ENCODE measurements at places on chromosomes 4 and X.

DNA sequence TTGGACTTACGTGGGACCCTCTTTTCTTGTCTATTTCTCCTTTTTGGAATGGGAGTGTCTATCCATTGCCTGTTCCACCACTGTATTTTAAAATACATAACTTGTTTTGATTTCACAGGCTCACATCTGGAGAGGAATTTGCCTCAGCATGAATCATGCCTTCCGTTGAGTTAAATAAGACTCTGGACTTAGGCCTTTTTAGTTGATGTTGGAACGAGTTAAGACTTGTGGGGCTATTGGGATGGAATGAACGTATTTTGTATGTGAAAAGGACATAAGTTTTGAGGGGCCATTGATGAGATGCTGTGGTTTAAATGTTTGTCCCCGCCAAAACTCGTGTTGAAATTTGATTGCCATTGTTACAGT, 66.2 kb downstream of the BEX3 start:
- DNase-seq: no peak

DNA sequence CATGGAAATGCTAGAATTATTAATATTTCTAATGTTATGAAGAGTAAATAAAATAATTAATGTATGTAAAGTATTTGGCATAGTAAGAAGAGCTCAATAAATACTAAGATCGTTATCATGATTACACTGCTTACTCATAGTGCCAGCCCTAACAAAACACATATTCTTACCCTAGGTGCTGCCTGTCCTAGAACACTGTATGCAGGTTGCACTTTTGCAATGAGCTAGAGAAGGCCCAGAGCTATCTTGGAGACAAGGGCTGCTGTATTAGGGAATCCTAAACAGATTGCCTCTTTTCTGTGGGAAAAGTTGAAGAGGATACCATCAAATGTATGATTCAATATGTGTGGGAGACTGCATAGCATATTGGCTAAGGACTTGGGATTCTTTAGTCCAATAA, 48.0 kb upstream of the TMEM164 start:
- no peak for DNase-seq

GRCh38 chr4:13647031-13647430, 19.5 kb upstream of the BOD1L1 start:
- DNase-seq: no peak

DNA sequence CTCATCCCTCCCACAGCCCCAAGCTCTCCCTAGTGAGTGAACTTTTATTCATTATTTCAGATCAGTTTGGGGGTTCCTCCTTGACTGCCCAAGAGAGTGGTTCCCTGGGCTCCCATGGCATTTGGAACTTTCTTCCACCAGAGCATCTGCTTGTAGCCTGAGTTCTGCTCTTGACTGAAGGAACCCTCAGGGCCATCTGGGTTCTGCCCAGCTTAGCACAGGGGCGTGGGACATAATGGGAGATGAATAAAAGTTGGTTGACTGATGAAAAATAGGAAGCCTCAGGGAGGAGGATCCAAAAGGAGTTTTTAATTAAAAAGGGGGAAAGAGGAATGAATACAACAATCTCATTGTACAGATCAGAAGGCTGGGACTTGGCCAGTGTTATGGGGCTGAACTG, 73.4 kb downstream of the CYTL1 start:
- DNase-seq: no peak

DNA sequence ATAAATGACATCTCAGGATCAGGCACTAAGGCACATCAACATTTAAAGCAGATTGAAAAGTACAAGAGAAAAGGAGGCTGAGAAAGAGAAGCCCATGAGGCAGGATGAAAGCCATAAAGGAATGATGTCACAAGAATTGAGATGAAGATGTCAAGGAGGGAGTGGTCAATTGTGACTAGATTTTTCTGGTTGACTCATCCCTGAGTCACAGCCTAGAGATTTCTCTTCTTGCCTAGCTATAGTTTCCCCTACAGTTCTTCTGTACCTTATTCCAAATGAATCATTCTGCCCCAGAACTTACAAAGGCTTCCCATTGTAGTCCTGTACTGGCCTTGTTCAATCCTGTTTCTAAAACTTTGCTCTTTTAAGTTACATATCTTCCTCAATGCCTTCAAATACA, 3.4 kb upstream of the USP53 start:
- no peak for DNase-seq

DNA sequence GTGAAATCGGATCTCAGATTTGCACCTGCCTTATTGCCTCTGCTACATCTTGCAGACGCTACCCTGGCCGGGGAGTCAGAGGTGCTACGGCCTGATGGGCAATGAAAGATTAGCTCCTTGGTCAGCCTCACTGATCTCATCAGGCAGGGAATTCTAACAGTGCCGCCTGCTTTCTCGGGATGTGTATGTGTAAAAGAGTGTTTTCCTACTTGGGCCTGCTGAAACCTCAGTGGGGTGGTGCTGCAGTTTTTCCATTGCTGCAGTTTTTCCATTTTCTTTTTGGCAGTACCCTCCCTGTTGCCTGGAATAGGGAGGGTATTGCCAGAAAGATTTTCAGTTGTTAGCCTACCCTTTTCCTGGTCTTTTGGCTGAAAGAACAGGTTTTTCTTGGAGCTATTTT, 117.5 kb downstream of the CDKL5 start:
- DNase-seq: no peak

DNA sequence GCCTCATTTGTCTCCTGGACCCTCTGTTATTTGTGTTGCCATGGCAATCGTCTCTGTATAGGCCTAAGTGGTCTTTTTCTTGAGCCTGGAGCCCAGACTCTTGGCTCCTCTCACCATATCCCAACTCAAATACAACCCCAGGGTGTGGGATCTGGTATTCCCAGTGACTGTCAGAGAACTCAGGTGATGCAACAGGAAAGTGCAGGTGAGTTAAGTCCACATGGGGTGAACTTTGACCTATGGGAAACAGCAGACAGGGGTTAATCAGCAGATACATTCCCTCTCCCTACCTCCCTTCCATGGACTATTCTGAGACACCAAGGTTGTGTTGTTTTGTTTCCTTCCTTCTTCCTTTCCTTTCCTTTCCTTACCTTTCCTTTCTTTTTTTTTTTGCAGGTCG, 130.9 kb upstream of the RPS6KA3 start:
- DNase-seq: no peak

- no peak for DNase-seq
These were observed 168.0 kb downstream of the EFHC2 start for GRCh38 chrX:44175455-44175854.

- no peak for DNase-seq
These were observed 333.8 kb downstream of the ANK2 start for GRCh38 chr4:113383111-113383785.

- DNase-seq: no peak
These were observed 1002.5 kb upstream of the INTU start for GRCh38 chr4:126630230-126630629.

GRCh38 chrX:19687395-19687794, 172.1 kb upstream of the MAP3K15 start:
- no peak for DNase-seq

GRCh38 chr4:25539241-25539640, 116.4 kb upstream of the SLC34A2 start:
- DNase-seq: no peak

DNA sequence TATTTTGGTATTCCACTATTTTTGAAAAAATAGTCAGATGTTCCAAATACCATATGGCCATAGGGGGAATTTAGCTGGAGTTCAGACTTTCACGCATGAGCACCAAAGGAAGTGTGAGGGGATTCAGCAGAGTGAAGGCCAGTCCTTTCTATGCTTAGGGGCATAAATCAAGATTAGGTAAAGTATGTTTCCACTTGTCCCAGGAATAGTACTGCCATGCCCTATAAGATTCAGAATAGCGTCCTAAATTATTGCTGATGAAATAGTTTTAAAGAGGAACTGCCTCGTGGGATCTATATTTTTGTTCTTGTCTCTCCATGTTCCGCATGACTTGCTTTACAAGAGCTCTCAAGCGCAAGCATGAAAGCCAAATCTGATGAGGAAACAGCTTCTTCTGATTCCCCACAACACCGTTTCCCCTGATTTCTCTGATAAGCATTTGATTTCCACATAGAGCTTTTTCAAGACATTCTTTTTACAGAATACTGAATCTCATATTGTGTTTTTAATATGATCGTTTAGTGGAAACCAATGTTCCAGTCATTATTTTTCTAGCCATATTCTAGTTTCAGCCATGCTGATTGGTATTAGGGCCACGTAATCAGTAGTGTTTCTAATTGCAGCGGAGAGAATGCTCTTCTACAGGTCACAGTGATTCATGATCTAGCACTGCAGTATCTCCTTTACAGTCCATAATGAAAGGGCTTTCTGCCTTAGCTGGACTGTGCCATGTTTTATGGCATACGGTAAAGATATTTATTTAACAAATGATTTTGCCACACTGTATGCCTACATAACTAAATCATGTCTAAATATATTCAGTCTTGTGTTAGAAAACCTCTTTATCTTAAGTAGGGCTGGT, 492.3 kb downstream of the CENPC start:
- no peak for DNase-seq

DNA sequence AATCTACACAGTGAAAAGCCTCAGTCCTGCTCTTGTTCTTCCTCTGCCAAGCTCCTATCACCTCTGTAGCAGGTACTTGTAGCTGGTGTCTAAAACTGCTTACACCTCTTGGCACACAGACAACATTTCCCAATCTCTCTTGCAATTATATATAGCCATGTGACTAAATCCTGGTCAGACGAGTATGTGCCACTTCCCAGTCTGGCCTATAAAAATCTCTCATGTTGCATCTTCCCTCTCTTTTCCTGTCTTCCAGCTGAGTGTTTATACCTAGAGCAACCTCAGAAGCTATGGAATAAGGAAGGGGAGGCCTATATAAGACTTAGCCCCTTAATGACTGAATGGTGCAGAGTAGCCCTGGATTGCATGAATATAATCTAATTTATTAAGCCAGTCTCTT, 105.8 kb downstream of the RNF150 start:
- no peak for DNase-seq

- no peak for DNase-seq
These were observed 304.1 kb upstream of the HAND2 start for GRCh38 chr4:173834151-173834550.

GRCh38 chrX:19739683-19740082, 147.7 kb downstream of the SH3KBP1 start:
- peak; percentile 38 for DNase-seq

GRCh38 chr4:141130947-141131605, 2.2 kb downstream of the RNF150 start:
- no peak for DNase-seq

DNA sequence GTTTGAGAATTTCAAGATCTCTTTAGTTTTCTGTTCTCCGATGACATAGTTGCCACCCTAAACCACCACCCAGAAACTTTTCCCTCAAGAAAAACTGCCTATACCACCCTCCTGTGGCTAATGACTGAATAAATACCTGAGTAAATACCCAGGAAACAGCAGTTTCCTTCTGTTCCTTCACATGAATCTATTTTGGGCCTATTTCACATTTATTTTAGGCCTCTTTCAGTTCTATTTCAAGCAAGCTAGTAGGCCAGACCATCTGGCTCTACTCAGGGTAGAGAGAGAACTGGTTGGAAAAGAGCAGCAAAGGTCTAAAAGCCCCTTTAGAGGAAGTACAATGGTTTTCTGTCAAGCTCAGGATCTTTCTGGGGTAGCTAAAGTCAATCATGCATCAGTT, 23.4 kb downstream of the ARHGEF9 start:
- DNase-seq: no peak

DNA sequence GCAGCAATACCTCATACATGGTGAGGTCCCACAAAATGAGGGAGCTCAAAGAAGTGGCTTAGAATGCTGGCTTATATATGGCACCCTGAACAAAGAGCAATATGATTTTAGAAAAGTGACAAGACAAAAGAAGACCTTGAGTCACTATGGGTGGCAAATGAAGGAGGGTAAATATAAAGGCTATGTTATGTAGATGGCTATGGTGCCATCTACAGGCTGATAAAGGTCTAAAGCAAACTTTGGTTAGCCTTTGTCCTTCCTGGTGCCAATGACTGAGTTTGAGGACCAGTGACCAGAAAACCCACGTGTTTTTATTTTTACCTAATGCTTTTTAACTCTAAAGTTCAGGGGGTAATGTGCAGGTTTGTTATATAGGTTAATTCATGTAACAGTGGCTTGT, 151.8 kb downstream of the CCNG2 start:
- no peak for DNase-seq

DNA sequence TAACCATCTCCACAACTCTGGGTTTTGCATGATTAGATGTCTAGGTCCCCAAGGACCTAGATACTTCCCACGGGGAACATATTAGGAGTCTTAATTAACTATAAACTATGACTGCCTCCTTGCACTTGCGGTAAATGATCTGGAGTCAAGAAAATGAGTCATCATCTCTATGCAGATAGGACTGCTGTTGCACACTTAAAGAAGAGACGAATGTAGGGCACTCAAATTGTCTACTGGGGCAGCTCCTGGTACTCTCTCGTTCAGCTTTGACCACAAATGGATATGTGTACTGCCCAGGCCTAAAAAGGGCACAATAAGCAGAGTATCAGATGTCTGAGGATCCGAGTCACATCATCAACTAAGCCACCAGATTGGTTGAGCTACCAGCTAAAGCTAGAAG, 1783.4 kb upstream of the AGA start:
- DNase-seq: no peak

DNA sequence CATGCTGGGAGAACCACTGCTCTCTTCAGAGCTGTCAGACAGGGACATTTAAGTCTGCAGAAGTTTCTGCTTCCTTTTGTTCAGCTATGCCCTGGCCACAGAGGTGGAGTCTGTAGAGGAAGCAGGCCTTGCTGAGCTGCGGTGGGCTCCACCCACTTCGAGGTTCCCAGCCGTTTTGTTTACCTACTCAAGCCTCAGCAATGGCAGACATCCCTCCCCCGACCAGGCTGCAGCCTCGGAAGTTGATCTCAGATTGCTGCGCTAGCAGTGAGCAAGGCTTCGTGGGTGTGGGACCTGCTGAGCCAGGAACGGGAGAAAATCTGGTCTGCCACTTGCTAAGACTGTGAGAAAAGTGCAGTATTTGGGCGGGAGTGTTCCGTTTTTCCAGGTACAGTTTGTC, 118.9 kb downstream of the SLC10A6 start:
- DNase-seq: no peak

GRCh38 chr4:87179751-87180150, 40.7 kb downstream of the KLHL8 start:
- DNase-seq: no peak

GRCh38 chr4:172584816-172585215, 583.8 kb upstream of the GALNT7 start:
- no peak for DNase-seq

GRCh38 chr4:6884341-6884870, 25.2 kb upstream of the TBC1D14 start:
- no peak for DNase-seq

- DNase-seq: no peak
These were observed 58.4 kb downstream of the CEP135 start for GRCh38 chr4:56007154-56007553.

DNA sequence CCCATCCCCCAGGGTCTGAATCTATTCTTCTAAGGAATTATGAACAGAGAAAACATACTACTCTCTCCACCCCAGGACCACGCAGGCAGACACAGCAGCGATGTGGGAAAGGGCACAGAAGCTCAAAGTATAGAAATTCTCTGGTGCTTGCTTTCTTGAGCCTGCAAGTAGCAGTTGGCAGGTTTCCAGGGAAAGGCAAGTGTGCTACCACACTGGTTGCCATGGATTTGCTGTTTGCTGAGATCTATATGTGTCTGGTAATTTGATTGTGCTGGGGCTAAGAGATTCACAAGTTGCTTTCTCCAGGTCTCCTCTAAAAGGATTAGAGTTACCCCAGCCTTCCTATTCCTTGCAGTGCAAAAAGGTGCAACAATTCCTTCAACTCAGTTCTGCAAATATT, 83.1 kb downstream of the GUCY2F start:
- DNase-seq: no peak

GRCh38 chrX:138847930-138848329, 136.4 kb upstream of the FGF13 start:
- no peak for DNase-seq
